Subcutaneous preadipocyte (primary cell): ENCODE measurements at places on chromosomes 4 and X. TPM values are rescaled to one million over a fixed set of nuclear protein-coding genes. Genes with fewer than 3 reads are reported as not detected.

The ATOH1 gene
- not detected in 2 replicates for total RNA-seq

The MAGEA9B gene
- not detected in 2 replicates for total RNA-seq

The PSMD10 gene
- total RNA-seq, result 59.6 and 65.8 TPM in 2 replicates

The PLCXD1 gene
- 4.8 and 7.4 TPM in 2 replicates for total RNA-seq

The PRIMPOL gene
- 12.5 and 16.4 TPM in 2 replicates for total RNA-seq

The TASL gene
- not detected in 2 replicates for total RNA-seq

The F9 gene
- under 0.01 TPM in 1 of 2 replicates, not detected in the other for total RNA-seq

The SSX4 gene
- not detected in 2 replicates for total RNA-seq

The PRDM5 gene
- total RNA-seq, result 13.2 and 15.1 TPM in 2 replicates

The C4orf46 gene
- total RNA-seq, result 16.2 and 18.6 TPM in 2 replicates

The P2RY8 gene
- total RNA-seq, result not detected in 2 replicates

The MAGEB1 gene
- not detected in 2 replicates for total RNA-seq

The SYP gene
- total RNA-seq, result 0.20 and 0.37 TPM in 2 replicates
